Urinary bladder (tissue), 4 donors: ENCODE measurements at places on chromosomes 16 and 17.

- no peak for DNase-seq
Measured at GRCh38 chr17:18319604-18320256, 4.6 kb downstream of the SMCR8 start.

GRCh38 chr17:46741122-46741730 is 77.3 kb downstream of the WNT3 start:
- DNase-seq, result no peak

- DNase-seq, result peak; percentile 32
Measured at GRCh38 chr17:44587339-44587738, 30.1 kb downstream of the FZD2 start.

DNA sequence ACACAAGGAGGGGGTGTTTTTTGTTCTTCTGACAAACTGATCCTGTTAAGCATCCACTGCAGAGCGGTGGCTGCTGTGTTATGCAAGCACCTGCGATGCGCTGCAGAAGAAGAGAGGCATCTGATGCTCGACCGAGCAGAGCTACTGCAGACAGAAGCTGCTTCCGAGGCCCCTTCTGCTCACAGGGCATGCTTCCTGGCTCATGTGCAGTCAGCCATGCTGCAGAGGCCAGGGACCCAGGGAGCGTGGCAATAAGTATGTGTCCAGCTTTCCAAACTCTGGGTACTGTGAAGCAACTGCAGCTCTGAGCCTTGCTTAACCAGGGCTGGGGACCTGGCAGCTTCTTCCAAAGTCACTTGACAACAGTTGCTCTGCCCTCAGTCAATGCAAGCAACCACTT is 448.6 kb upstream of the RBFOX1 start:
- no peak for DNase-seq

GRCh38 chr17:74270333-74270732 is 3.7 kb upstream of the DNAI2 start:
- DNase-seq, result no peak

- no peak for DNase-seq
Measured at GRCh38 chr17:27996202-27997043, 46.1 kb upstream of the NLK start.

DNA sequence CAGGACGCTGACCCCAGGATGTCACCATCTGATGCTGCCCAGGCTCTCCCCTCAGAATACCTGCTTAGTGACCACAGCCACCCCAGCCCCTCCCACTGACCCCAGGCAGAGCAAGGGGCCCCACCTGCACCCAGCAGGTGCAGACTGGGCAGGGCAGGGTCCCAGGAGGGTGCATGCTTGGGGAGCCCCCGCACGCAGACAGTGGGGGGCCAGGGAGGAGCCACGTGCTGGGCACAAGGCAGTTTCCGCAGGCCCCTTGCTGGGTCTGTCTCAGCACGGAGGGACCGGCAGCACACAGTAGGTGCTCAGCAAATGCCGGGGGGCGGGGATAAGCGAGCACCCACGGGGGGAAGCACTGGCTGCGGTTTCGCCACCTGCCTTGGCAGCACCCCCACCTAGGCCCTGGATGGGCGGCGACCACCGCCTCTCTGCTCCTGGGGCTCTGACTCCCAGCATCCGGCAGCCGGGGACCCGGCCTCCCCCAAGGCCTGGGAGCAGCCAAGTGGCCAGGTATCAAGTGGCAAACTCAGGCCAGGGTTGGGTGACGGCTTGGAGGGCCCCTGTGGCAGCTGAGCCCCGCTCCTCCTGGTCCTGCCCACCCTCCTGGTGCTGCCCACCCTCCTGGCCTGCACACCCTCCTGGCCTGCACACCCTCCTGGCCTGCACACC is 18.7 kb upstream of the SSTR5 start:
- no peak for DNase-seq

DNA sequence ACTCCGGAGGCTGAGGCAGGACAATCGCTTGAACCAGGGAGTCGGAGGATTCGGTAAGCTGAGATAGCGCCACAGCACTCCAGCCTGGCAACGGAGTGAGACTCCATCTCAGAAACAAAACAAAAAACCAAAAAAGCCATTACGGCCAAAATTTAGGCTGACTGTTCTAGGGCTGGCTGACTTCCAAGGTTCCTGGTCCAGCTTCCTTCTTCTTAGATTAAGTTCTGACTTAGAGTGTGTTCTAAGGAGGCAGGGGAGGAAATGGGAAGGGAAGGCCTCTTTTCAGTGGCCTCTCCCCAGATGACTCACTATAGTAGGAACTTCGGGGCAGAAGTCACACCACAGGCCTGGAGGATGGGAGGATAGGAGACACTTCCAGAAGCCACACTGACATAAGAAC is 27.7 kb upstream of the CLEC18B start:
- no peak for DNase-seq

- DNase-seq, result no peak
Measured at GRCh38 chr16:71687861-71688260, 36.6 kb downstream of the PHLPP2 start.

- no peak for DNase-seq
Measured at GRCh38 chr16:11796227-11797165, 562 bp downstream of the ZC3H7A start.

DNA sequence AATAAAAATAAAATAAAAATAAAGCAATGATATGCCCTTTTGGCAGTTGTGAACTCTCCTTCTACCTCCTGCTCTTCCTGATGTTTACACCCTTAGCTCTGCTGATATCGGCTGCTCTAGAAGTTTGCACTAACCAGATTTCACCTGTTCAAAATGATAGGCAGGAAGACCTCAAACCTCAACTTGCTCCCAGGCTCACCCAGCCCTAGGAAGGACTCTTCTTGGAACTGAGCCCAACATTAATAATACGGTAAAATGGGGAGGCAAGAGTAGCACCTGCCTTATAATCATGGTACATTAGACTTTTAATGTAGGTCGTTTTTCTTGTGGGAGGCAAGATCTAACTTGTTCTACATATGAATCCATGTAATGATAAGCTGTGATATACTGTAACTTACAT is 61.2 kb upstream of the MED13 start:
- no peak for DNase-seq

DNA sequence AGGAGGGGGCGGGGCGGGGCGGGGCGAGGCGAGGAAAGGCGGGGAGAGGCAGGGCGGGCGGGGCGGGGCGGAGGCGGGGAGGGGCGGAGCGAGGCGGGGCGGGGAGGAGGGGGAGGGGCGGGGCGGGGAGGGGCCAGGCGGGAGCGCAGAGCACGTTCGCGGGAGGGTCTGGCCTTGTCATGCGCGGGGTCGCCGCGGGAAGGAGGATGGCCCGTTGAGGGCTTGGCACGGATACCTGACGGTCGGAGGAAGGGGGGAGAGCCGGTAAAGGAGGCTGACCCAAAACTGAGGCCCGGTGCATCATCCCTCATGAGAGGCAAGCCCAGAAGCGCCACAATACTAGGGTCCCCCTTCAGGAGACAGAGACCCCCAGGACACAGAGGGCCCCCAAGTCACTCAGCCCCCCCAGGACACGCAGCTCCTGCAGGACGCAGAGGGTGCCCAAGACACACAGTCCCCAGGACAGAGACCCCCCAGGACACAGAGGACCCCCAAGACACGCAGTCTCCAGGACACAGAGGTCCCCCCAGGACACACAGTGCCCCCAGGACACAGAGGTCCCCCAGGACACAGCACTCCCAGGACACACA is 593 bp upstream of the WDR45B start:
- no peak for DNase-seq

GRCh38 chr16:27839419-27839818 is 224.1 kb downstream of the GSG1L start:
- DNase-seq, result no peak

- DNase-seq, result no peak
Measured at GRCh38 chr16:58459344-58460218, 40.4 kb upstream of the NDRG4 start.

- DNase-seq, result no peak
Measured at GRCh38 chr17:69815406-69815805, 259.6 kb upstream of the KCNJ16 start.

DNA sequence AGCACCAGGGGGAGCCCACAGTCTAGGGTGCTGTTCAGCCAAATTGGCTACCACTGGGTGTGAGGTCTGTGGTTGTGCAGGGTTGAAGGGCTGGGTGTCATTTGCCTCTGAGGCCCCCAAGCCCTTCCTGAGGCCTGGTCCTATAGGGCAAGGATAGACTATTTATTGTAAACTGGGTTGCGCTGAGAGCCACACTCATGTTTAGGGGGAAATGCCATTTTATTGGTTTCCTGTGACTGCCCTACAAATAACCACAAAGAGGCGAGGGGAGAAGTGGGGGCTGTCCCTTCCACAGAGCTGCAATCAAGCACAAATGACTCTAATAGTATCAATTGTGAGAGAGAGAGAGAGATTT is 3.6 kb upstream of the ZCCHC14 start:
- DNase-seq, result no peak

DNA sequence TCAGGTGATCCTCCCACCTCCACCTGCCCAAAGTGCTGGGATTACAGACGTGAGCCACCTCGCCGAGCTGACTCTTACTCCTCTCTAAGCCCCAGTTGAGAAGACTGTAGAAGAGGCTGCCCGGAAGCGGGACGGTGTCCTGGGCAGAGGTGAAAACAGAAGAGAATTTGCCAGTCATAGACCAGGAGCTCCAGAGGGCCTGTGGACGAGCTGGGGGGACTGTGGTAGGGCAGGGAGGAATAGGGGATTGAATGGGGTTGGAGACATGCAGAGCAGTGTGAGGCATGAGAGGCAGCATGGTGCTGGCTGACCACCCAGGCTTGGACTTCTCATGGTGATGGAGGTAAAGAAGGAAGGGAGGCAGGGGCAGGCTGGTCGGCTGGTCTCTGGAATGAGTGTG is 17.1 kb upstream of the PHB1 start:
- DNase-seq, result no peak

GRCh38 chr16:2074071-2074470 is 26.3 kb downstream of the TSC2 start:
- DNase-seq, result no peak

DNA sequence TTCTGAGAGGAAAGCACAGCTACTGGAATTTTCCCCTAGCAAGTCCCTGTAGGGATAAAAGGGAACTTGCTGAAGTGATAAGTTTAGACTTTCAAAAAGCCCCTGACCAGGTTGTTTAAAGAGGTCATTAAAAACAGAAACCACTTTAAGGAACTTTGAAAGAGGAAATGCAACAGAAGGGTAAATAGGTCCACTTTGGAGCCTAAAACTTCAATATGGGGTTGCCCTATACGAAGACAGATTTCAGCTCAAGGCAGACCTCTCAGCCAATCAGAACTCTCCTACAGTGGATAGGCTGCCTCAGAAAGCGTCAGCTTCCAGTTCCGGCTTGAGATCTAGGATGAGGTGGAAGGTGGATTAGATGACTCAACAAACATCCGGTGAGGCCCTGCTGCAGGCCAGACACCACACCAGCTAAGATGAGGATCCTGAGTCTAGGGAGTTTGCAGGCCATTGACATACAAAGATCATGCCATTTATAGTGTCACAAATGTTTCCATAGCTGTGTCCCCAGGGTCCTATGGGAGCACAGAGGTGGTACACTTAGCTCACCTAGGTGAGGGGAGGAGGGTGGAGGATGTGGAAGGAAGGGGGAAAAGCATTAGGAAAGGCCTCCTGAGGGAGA is 7.9 kb upstream of the MFSD6L start:
- no peak for DNase-seq

DNA sequence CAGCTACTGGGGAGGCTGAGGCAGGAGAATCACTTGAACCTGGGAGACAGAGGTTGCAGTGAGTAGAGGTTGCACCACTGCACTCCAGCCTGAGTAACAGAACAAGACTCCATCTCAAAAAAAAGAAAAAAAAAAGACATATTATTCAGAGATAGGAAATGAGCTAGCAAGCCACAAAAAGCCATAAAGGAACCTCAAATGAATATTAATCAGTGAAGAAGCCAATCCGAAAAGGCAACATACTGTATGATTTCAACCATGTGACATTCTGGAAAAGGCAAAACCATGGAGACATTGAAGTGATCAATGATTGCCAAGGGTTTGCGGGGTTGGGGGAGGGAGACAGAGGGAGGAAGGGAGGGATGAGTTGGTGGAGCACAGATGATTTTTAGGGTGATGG is 8.4 kb upstream of the EXOC7 start:
- no peak for DNase-seq

DNA sequence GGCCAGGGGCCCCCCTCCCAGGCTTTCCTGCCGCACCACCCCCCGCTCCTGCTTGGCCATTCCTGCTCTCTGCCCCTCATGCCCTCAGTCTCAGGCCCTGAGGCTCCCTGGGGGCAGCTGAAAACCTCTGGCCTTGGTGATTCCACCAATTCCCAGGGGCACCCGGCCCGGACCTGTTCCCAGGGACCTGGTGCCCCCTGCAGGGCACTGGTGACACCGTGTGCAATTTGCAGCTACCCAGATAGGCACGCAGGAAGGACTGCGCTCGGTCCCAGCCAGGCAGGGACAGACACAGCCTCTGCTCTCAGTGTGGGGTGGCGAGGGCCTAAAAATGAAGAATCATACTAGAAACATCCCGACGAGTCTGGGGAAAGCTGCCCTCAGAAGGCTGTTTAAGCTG is 13.4 kb downstream of the WFDC1 start:
- no peak for DNase-seq

- no peak for DNase-seq
Measured at GRCh38 chr17:74790161-74791058, 14.3 kb upstream of the NAT9 start.

- DNase-seq, result no peak
Measured at GRCh38 chr17:81866440-81867169, 4.5 kb downstream of the ARHGDIA start.

GRCh38 chr17:50018909-50019308 is 23.9 kb upstream of the DLX3 start:
- no peak for DNase-seq

- DNase-seq, result no peak
Measured at GRCh38 chr17:71071837-71072236, 902.5 kb downstream of the KCNJ2 start.
